Karpas-422 (cell line): ENCODE measurements at places on chromosomes 5 and 9. TPM values are rescaled to one million over a fixed set of nuclear protein-coding genes. Genes with fewer than 3 reads are reported as not detected.

DNA sequence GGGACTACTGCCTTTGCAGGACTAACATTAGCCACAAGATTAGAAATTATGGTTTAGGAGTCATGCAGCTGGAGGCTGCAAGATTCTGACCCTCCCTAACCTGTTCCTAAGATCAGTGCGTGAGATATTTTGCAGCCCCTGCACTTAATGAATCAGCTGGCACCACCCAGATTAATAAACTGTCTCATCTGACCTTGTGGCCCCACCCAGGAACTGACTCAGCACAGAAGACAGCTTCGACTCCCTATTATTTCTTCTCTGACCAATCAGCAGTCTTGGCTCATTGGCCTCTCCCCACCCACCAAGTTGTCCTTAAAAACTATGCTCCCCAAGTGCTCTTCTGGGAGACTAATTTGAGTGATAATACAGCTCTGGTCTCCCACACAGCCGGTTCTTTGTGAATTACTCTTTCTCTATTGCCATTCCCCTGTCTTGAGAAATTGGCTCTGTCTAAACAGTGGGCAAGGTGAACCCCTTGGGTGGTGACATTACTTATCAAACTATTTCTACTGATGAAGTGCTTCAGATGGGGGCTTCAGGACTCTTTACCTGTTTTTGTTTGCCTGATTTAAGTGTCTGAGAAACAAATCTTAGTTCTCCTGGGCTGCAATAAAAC is 17.0 kb downstream of the CTSL start:
- no peak for DNase-seq

- DNase-seq = no peak
These were observed 167.5 kb downstream of the INSYN2B start for GRCh38 chr5:169812786-169813185.

DNM1 gene
- total RNA-seq = 0.65 and 5.0 TPM in 2 replicates

DNA sequence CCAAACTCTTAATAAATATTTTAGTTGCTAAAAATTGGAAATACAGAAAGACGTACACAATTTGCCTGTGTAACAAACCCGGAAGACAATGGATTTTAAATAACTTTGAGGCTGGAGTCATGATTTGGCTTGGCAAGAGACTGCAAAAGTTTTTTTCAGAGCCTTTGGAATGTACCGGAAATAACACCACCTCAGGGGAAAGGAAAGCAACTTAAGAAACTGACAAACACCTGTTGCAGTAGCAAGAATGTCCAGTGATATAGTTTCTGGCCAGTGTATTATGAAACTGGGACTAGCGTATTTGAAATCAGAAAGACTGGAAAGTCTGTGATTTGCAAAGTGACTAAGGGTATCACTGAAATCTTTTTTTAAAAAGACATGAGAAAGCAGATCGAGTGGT is 842 bp downstream of the MUSK start:
- DNase-seq = no peak

SLC25A48 gene
- not detected in 2 replicates for total RNA-seq

- DNase-seq = no peak
These were observed 135.2 kb downstream of the AOPEP start for GRCh38 chr9:94861589-94862272.

EGFLAM gene
- total RNA-seq = not detected in 2 replicates

F12 gene
- total RNA-seq = 6.0 and 6.5 TPM in 2 replicates

DNA sequence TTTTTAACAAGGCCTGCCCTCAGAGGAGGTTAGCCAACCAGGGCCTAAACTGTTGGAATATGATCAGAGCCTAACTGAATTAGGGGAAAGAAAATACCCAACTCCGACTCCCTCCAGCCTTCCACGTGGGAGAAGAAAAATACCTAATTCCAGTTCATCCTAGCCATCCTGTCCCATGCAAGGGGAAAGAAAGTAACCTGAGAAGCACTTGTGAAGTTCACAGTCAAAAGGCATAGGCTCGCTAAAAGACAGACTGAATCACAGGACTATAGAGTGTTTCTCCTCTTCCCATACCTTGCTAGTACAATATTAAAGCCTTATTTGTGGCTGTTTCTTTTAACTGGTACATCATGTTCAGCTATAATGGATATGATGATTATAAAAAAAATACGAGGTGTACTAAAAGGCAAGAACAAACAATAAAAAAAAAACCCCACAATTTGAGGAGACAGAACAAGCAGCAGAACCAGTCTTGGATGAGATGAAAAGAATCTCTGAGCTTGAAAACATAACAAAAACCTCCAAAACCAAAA is 18.0 kb upstream of the ATP10B start:
- DNase-seq = no peak

SPINK7 gene
- total RNA-seq = not detected in 2 replicates

DNA sequence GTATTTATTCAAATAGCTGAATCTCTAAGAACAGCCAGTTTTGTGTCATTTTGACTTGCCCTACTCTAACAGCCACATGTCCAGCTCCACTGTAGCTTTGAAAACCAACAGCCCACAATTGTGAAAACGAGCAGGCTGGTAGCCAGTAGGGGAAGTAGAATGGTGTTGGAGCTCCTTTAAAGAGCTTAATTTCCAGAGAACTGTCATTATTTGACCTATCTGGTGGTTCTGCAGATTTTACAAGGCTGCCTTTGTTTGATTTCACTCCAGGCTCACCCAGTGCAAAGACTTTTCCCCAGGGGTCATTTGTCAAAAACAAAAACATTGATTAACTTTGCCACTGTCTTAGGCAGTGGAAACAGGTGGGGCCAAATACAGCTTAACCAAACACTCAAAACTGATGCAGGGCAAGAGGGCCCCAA is 3.2 kb upstream of the PJA2 start:
- no peak for DNase-seq

DNA sequence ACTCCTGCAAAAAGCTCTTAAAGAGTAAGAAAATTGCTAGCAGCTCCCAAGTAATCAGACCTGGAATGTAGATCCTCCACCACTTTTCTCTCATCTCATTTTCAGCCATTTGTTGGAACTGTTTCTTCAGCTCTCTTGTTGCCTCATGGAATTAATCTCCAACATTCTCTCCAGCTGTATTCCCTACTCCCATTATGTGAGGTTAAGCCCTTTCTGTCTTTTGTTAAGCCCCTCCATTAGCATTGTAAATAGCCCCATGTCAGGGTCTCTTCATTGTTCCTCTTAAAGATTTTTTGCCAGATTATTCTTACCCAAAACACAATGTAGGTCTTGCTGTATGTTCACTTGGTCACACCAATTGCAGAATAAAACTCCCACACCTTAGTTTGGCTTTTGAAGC is 119.8 kb downstream of the PLPPR1 start:
- no peak for DNase-seq

GABRA1 gene
- not detected in 2 replicates for total RNA-seq

PCDHGA10 gene
- total RNA-seq = 8.5 and 11.2 TPM in 2 replicates

SHROOM1 gene
- 1.6 and 1.8 TPM in 2 replicates for total RNA-seq

DNA sequence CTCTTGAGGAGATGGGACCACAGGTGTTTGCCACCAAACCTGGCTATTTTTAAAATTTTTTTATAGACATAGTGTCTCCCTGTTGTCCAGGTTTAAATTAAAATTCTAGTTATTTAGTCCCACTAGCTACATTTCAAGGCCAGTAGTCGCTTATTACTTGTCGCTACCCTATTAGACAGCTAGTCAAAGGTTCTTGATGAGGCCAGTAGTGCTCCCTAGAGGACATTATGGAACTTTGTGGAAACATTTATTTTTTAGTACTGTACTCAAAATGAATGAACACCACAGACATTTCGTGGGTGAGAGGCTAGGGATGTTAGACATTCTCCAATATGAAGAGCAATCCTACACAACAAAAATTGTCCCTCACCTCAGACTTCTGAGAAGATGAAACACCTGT is 14.4 kb upstream of the GRXCR2 start:
- peak; percentile 25 for DNase-seq

- DNase-seq = no peak
These were observed 645.2 kb upstream of the PTPRD start for GRCh38 chr9:11257992-11258391.

HAPLN1 gene
- not detected in 2 replicates for total RNA-seq

C5orf34 gene
- total RNA-seq = 15.7 and 21.8 TPM in 2 replicates

RNF183 gene
- total RNA-seq = not detected in 2 replicates

- DNase-seq = no peak
These were observed 198.1 kb downstream of the GADD45G start for GRCh38 chr9:89802781-89803355.

DNA sequence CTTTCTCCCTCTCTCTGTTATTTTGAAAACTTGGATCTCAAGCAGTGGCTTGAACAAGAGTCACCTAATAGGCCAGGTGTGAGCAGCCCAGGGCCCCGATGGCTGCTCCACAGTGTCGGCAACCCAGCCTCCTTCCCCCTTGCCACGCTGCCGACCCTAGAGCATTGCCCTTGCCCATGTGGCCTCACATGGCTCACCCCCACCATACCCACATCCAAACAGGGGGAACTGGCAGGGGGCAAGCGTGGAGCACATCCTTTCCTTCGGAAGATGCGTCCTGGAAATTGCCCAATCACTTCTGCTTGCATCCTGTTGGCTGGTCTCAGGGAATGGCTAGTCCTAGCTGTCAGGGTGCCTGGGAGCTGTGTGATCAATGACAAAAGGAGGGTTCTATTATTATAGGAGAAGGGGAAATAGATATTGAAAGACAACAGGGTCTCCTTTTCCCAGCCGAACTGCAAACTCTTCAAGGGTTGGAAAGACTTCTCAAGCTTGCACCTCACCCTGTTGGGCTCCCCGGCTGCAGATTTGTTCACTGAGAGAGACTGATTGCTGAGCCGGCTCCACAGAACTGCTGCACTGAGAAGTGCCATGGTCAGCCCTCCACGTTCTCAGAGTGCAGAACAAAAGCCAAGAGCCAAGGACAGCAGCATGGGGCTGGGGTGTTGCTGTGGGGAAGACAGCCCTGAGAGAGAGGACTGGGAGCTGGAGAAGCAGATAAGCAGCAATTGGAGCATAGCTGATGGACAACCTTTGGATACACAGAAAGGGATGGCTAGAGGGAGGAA is 8.3 kb upstream of the TIFAB start:
- no peak for DNase-seq

- DNase-seq = no peak
These were observed 11.8 kb upstream of the REEP5 start for GRCh38 chr5:112933651-112934365.

PCDH1 gene
- not detected in 2 replicates for total RNA-seq

GRCh38 chr5:126869005-126869451 is 92.1 kb downstream of the LMNB1 start:
- no peak for DNase-seq

GRCh38 chr5:114726131-114726530 is 364.3 kb downstream of the KCNN2 start:
- no peak for DNase-seq

NELFB gene
- total RNA-seq = 17.8 and 42.7 TPM in 2 replicates

TUSC1 gene
- not detected in 2 replicates for total RNA-seq

DNA sequence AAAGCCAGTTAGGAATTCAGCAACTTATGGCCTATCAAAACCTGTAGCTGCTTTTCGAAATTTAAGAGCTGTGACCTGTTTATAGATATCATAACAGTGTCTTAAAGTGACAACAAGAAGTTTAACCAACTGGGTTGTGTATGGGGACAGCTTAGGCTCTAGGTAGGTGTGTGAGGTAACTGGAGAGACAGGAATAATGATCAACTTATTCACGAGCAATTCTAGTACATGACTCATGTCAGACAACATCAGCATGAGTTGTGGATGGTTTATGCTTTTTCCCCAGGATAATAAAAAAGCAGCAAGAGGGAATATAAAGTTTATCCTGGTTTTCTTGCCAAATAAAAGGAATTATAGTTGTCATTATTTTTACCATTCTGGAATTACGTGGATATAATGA is 88.6 kb downstream of the GDNF start:
- no peak for DNase-seq

NEURL1B gene
- total RNA-seq = not detected in 2 replicates

- DNase-seq = no peak
These were observed 236.8 kb upstream of the MVB12B start for GRCh38 chr9:126089789-126090188.

GRCh38 chr5:81428446-81428845 is 34.5 kb upstream of the ACOT12 start:
- DNase-seq = no peak

- no peak for DNase-seq
These were observed 14.5 kb upstream of the NTNG2 start for GRCh38 chr9:132147331-132147730.

DNA sequence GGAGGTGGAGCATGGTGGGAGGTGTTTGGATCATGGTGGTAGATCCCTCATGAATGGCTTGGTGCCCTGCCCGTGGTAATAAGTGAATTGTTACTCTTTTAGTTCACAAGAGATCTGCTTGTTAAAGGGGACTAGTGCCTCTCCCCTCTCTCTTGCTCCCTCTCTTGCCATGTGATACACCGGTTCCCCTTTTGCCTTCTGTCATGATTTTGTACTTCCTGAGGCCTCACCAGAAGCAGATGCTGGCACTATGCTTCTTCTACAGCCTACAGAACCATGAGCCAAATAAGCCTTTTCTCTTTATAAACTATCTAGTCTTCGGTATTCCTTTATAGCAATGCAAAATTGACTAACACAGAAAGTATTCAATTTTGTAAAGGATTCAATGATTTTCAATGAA is 817.1 kb downstream of the TLR4 start:
- DNase-seq = no peak

- DNase-seq = peak; percentile 59
These were observed 270.4 kb upstream of the DMRT1 start for GRCh38 chr9:571066-571465.

DNA sequence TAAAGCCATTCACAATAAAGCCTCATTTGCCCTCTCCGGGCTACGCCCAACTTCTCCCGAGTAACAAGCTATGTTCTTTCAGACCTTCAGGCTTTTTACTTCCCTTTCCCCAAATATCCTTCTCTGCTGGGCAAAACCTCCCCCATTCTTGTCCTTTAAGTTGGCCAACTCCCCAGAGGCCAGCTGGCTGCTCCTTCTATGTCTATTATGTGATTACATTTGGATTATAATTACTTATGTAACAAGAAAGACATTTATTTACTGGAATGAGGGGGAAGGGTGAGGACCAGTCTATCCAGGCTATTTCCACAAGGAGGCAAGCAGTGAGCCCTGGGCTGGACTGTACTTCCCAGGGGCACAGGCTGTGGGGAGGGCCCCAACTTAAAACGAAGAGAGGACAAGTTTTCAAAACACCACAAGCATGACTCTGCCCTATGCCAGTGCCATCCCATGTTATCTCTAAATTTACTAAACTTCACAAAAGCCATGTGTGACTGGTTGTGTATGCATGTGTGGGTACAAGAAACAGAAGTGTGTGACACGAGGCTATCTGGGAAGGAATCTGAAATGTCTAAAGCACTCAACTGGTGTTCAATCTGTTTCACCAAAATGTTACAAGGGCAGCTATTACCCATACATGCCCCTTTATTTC is 84.5 kb downstream of the GNAQ start:
- DNase-seq = no peak

- no peak for DNase-seq
These were observed 554.8 kb upstream of the SGCD start for GRCh38 chr5:155772009-155772662.

- DNase-seq = no peak
These were observed 576 bp downstream of the MAP1B start for GRCh38 chr5:72107901-72108201.

FAM78A gene
- total RNA-seq = 31.6 and 43.9 TPM in 2 replicates

- no peak for DNase-seq
These were observed 173.7 kb downstream of the BRINP1 start for GRCh38 chr9:119195521-119195920.
